ENCODE measurements at places on chromosomes 7 and 10.

DNA sequence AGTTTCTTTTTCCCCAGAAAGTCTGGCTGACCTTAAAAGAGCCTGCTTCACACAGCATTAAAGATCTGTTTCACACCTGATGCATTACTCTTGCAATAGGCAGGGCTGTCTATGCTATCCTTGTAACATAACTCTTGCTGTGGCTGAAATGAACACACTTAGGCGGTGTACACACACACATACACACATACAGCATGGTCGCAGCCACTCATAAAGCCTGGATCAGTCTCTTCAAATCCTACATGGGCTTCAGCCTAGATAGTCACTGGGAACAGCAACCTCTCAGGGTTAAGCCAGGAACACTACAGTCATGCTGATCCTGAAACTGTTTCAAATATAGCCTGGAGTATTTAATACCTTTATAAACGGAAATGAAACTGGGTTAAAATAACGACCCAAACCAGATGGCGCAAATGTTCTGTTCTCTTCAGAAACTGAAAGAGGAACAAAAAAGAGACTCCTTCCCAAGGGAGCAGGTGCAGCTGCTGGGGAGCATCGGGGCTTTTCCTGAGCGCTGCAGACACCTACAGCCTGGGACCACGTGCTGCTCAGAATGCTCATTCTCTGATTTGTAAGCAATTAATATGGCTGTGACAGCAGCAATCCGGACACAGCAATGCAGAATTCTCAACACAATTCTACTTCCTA is 61.0 kb upstream of the SFMBT2 start:
- DNase-seq: no peak

- no peak for DNase-seq
Measured at GRCh38 chr7:113561446-113561845, 357.4 kb downstream of the PPP1R3A start.

DNA sequence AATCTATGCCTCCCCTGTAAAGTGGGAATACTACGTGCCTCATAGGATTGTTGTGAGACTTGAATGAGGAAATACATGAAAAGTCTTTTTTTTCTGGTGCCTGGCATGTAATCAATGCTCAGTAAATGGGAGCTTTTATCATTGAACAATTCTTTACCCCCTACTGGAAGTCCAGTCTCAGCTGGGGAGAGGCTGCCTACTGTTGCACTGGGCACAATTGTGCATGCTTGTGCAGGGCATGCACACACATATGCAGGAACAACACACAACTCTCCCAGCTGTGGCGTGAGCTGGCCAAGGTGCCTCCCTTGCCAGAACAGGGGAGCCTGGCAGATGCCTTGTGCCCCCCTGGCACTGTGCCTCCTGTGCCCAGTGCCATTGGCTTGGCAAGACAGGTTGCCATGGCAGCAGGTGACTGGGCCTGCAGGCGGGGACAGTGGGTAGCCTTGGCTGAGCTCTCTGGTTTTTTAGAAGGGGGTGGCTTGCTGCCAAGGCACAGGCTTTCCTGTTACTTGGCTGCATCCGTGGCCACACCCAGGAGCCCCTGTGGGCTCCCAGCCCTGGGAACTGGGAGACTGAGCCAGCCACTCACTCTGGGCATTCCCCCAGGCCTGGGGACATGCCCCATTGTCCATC is 16.1 kb upstream of the PALD1 start:
- DNase-seq: no peak

DNA sequence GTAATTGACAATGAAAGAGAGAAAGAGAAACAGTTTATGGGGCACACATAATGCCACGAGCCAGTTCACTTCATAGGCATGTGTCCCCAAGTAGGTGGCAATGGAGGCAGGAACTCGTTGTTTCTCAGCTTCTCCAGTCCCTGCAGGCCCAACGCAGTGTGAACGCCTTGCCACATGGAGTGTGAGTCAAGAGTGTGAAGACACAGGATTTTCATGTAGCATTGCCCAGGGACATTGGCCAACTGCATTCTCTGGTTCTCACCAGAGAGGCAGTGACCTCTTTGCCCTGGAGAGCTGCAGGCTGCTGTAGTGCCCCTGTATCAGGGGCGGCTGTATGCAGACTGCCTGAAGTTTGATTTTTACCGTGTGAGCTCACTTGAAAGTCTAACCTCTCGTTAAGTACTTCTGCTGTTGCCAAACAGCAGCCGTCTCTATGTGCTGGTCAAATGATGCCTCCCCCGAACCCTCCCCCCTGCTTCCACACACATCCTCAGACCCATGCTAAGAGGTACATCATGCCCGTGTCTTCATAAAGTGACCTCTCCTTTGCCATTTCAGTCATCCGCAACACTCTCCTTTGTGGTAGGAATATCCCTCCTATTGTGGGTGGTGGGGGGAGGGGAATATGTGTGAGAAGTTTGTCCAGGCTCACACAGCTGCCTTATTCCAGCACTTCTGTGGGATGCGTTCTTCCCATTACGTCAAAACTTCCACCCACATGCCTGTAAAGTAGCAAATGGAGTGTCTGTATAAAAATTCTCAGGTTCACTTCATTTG is 12.7 kb downstream of the LRRC18 start:
- DNase-seq: no peak

- DNase-seq: no peak
Measured at GRCh38 chr7:123782071-123782798, 33.4 kb upstream of the WASL start.

GRCh38 chr7:69778138-69778537 is 179.9 kb downstream of the AUTS2 start:
- no peak for DNase-seq

- DNase-seq: no peak
Measured at GRCh38 chr10:1419796-1420610, 317.3 kb downstream of the ADARB2 start.

DNA sequence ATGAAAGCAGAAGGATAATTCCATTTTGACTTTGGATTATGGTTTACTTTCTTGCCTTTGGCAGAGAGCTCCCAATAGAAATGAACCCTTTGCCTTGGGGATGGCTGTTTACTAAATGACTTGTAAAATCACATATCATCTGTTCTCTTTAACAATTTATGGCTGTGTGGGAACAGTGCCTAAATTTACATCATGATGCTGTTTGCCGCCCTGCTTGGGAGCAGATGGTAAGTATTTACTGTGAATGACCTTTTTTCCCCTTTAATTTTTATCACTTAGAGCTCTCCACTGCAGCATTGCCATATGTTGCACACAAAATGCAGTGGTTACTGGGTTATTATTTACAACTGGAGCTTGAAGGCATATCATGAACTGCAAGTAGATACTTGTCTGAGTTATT is 13.4 kb downstream of the HEPACAM2 start:
- DNase-seq: no peak

DNA sequence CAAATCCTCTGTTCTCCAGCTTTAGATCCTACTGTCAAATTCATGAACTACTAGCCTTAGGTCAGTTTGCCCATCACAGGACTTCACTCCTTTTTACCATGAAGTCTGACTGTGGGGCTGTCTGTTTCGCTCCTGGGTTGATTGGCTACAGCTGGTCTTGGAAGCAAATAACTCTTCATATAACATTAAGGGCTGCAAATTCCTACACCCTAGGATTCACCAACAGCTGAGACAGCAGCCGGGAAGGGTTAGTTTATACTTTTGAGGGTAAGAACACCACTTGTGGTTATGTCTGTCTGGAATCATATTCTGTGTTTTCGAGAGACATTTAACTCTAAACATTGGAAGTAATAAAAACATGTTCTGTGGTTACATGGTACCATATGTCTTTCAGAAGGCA is 55.9 kb upstream of the KIAA1217 start:
- DNase-seq: no peak

DNA sequence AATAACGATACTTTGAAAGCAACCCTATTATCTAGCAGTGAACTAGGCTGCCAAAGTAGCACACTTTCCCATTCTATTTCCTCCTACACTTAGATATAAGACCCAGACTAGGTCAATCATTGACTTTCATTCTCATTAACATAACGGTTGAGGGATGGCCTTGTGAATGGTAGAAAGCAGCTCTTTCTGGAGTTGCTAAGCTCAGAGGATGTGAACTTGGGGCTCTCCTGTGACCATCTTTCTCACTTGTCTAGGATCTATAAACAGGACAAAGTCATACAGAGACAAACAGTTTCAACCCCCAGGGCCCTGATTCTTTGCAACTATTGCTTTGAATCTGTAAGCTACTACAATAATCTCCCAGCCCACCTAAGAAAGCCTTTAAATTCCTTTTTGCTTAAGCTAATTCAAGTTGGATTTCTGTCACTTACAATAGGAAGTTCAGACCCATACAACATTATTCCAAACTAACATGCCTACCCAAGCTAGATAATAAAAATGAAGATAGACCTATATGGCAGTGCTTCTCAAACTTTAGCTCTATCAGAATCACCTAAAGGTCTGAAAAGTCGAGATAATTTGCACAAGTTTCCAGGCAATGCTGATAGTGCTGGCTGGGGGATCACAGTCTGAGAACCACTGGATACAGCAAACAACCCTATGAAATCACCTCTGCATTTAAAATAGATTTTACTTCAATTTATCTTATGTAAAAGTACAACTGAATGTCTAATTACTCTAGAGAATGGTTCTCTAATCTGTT is 16.7 kb downstream of the P4HA1 start:
- no peak for DNase-seq

DNA sequence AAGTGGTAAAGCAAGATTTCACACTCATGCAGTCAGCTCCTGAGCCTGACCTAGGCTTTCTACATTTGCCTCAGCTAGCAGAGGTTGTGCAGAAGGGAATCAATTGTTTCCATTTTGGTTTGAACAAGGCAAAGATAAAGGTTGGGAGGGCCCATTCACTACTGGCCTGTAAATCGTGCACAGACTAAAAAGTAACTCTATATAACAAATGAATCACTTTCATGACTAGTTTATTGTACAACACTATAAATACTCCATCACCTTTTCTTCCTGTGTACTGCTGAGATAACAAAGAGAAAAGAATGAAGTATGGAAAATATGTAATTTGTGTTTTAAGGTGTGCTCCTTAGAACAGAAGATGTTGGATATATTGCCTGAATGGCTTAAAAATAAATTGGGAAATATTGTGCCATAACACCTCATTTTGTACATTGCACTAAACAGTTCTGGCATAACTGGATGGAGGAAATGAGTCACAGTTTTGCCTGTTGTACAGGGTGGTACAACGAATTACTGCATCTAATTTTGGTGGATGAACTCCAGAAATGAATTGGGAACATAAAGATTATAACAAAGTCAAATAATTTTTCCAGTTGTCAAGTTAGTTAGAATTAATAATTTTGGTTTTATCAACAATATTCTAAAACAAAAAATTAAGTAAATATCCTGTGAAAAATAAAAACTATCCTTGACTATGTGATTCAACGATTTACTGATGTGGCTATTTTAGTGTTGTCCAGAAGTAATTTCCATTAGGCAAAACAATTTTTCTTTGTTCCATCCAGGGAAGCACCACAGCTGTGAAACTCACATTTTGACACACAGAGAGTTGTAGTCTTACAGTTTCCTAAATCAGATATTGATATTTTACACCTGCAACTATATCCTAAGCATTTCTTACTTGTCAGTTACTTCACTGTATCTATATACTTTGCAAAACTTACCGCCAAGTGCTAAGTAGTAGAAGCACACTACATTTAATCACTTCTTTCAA is 18.0 kb downstream of the SEMA3C start:
- no peak for DNase-seq

DNA sequence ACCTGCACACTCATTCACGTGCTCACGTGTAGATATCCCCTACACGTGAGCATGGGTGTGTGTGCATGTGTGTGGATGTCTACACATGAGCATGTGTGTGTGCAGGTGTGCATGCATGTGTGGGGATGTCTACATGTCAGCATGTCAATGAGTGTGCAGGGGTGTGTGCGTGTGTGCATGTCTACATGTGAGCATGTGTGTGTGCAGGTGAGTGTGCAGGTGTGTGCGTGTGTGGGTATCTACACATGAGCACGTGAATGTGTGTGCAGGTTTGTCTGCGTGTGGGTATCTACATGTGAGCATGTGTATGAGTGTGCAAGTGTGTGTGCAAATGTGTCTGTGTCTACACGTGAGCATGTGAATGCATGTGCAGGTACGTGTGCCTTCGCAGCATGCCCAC is 274.8 kb downstream of the PTPRN2 start:
- no peak for DNase-seq

DNA sequence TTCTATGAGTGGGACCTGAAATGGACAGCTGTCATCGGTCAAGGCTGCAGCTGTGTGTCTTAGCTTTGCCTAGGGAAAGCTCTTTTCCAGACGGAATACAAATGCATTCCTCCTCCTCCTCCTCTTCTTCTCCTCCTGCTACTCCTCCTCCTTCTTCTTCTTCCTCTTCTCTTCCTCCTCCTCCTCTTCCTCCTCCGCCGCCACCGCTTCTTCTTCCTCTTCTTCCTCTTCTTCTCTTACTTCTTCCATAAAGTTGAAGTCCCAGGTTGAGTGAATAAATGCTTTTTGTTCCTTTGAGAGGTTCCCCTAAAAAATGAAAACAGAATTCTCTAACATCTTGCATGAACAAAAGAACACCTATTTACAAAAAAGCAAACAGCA is 28.7 kb downstream of the KLF6 start:
- DNase-seq: no peak

DNA sequence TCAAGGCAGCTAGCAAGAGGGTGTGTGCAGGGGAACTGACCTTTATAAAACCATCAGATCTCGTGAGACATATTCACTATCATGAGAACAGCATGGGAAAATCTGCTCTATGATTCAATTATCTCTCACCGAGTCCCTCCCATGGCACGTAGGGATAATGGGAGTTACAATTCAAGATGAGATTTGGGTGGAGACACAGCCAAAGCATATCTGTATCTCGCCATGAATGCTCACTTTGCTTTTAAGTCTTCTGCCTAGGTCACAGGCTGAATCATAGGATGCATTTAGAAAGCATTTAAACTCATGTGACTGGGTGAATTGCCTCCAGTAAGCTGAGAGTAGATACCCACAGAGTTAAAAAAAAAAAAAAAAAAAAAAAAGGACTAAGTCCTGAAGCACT is 220.0 kb downstream of the AGMO start:
- DNase-seq: no peak

GRCh38 chr10:121919666-121920065 is 8.2 kb downstream of the ATE1 start:
- DNase-seq: no peak

DNA sequence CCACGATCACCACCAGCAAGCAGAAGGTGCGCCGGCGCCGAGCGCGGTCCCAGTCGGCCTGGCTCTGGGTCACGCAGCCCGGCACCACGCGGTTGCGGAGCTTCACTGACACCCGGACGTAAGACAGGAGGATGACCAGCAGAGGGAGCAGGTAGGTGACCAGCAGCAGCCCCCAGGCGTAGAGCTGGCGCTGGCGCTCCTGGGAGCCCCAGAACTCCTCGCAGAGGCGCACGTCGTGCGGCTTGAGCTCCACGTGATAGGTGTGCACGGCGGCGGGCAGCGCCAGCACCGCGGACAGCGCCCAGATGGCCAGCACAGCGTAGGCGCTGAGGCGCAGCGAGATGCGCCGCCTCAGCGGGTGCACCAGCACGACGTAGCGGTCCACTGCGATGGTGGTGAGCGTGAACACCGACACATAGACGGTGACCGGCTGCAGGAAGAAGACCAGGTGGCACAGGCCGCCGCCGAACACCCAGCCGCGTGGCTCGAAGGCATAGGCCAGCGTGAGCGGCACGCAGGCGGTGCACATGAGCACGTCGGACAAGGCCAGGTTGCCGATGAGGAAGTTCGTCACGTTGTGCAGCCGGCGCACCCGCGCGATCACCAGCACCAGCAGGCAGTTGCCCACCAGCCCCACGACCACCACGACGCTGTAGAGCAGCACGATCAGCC is 920 bp downstream of the PRLHR start:
- DNase-seq: no peak
